ENCODE measurements at places on chromosomes 16 and 17. TPM values are rescaled to one million over a fixed set of nuclear protein-coding genes. Genes with fewer than 3 reads are reported as not detected.

Gene C17orf100
- total RNA-seq = not detected

- peak overlapping the region; percentile 100 for H3K27ac ChIP-seq
- H3K36me3 ChIP-seq = no peaks in the 10 kb centered on the region
- H3K4me1 ChIP-seq = peaks cover 79% of the 10 kb centered on the region
- peak; percentile 69 for DNase-seq
- H3K27me3 ChIP-seq = no peaks in the 10 kb centered on the region
These were observed 99.9 kb upstream of the CORO6 start for GRCh38 chr17:29722411-29723198.

Gene HSPB9
- not detected for total RNA-seq

Gene C17orf78
- total RNA-seq = not detected

DNA sequence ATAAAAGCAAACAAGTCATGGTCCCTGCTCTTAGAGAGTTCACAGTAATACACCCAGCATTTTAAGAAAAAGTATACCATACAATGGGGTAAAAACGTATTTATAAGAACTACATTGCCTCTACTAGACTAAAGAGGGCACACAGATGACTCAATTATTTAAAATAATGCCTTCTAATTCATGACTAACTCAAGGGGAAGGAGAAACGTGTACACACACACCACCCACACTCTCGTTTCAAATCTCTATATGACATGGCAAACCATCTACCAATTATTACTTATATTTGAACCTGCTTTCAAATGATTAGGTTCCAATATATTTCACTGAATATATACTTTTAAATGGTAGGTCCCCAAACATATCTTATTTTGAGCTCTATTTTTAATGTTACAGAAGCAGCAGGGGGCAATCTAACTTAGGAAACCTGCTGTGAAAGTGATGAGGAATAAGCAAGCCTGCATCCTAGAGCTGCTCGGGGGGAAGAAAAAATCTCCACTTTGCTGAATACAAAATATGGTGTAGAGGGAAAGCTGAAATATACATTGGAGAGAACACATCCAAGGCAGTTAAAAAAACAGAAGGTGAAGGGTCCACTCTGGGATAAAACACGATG lies 232.4 kb upstream of the PSMD7 start:
- no peaks in the 10 kb centered on the region for H3K4me1 ChIP-seq
- no peaks in the 10 kb centered on the region for H3K27me3 ChIP-seq
- DNase-seq = no peak

- H3K4me1 ChIP-seq = no peaks in the 10 kb centered on the region
- H3K27me3 ChIP-seq = no peaks in the 10 kb centered on the region
- no peak for DNase-seq
- no peak overlapping the region for H3K27ac ChIP-seq
- no peak overlapping the region for H3K4me3 ChIP-seq
- H3K36me3 ChIP-seq = no peaks in the 10 kb centered on the region
These were observed 361.0 kb downstream of the WWOX start for GRCh38 chr16:78460428-78460827.

DNA sequence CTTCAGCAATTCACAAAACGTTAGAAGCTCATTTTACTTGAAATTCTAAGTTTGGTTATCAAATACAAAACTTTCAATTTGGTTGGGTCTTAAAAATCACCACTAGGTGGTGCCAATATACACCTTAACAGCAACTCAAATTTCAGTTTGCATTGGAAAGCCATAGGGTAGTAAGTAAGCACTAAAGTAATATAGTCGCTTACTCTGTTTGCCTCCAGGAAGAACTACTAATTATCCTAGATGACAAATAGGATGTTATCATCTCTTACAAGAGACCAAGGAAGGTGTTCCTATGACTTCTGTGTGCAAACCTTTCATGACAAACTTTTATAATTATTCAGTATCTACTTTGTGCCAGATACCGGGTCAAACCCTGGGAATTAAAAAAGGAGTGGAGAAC lies 93.3 kb downstream of the MYO1D start:
- H3K4me1 ChIP-seq = no peaks in the 10 kb centered on the region
- H3K36me3 ChIP-seq = no peaks in the 10 kb centered on the region
- no peak overlapping the region for H3K4me3 ChIP-seq
- no peaks in the 10 kb centered on the region for H3K27me3 ChIP-seq
- DNase-seq = no peak

GRCh38 chr17:79231766-79232287 lies 157.2 kb downstream of the ENGASE start:
- H3K27ac ChIP-seq = no peak overlapping the region
- peaks cover 4% of the 10 kb centered on the region for H3K27me3 ChIP-seq
- no peak overlapping the region for H3K4me3 ChIP-seq
- no peaks in the 10 kb centered on the region for H3K4me1 ChIP-seq

DNA sequence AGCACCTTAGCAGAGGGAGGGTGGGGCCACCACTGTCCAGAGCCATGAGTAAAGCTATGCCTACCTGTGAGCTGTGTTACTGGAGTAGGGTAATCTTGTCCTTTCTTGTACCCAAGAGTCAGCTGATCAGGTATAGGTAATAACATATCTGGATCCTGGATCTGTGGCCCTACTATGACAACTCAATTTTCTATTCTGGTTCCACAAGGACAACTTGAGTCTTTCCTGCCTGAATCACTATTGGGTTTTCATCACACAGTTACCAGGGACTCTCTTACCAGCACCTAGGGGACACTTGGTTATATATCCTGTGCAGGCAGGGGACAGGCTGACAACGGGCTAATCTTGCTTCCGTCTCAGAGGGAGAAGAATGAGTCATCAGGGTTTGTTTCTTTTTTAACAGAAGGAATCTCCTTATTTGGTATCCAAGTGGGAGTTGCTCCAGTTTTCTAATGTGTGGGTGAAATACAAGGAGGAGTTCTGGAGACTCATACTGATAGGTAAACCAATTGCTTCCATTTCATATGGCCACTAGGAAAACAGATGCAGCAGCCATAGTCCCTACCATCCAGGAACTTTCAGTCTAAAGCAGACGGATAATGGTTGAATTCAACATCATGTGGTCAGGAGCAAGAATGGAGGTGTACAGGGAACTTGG lies 6.8 kb downstream of the ZNF267 start:
- no peak for DNase-seq
- H3K36me3 ChIP-seq = no peaks in the 10 kb centered on the region
- no peaks in the 10 kb centered on the region for H3K27me3 ChIP-seq
- H3K4me3 ChIP-seq = no peak overlapping the region
- peak overlapping the region; percentile 20 for H3K27ac ChIP-seq
